ENCODE measurements at places on chromosomes 5 and 9.

- DNase-seq: no peak
These were observed 8.4 kb upstream of the SLC6A3 start for GRCh38 chr5:1453613-1454012.

DNA sequence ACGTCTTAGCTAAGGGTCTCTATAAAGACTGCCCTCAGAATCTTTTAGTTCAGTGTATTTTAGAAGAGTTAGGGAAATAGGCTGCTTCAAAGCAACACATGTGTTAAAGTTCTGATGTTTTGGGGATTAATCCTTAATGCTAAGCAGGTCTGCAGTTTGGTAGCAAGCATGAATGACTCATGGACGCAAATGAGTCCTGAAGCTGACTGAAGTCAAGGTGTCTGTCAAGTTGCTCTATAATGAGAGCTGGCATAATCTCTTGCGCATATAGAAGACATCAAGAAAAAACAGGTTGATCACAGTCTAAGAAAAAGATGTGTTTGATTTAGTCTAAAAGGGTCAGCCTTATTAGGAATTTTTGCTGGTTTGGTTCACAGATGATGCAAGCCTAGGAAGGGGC, 630.1 kb downstream of the CDH12 start:
- no peak for DNase-seq

DNA sequence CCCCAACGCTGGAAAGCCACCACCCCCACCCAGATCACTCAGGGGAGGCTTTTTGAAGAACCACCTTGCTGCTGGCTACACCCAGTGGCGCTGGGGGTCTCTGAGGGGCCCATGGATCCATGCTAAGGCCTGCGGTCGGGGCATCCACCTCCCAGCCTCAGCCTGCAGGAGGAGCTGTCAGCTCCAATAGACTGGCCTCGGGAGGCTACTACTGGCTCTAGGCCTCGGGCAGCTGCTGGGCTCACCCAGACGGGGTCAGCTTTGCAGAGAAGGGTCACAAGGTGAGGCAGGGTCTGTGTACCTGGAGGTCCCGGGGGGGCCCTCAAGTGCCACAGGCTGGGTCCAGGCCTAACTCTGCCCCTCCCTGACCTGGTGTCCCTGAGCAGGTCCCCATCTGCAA, 193.7 kb downstream of the OLFM1 start:
- no peak for DNase-seq

- DNase-seq: no peak
These were observed 13.6 kb upstream of the GABRP start for GRCh38 chr5:170769898-170770416.

DNA sequence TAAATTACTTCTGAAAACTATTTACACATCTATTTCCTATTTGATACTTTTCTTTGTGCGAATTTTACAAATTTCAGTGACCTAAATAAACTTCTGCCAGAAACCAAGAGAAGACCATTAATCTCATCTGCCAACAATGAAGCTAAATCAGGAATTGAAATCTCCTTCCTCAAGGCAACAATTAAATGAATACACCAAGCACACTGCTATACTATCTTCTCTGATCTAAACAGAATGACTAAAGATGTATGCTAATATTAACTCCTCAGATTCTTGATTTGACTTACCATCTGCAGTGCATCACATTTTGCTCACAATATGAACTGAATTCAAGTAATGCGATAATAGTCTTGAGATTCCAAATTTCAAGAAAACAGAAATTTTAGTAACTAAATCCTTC, 82.3 kb downstream of the CEP120 start:
- no peak for DNase-seq

DNA sequence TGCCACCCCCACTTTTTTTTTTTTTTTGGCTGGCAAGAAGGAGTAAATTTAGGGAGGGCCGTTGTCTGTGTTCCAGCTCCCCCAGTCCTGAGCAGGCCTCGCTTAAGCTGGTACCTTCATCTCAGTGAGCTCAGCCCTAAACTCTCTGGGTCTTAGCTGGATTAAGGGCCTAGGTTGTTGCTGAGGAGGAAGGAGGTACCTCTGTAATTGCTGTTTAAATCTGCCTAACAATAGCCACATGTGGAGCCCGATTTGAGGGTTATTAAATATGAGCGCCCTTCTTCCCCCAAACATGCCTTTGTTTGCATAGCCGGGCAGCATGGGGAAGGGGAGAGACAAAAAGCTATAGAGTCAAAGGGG, 179.0 kb upstream of the PITX1 start:
- no peak for DNase-seq

GRCh38 chr9:8364026-8364752, 564.6 kb upstream of the DMAC1 start:
- DNase-seq: no peak

GRCh38 chr5:149378241-149378820, 761 bp downstream of the IL17B start:
- DNase-seq: no peak

- no peak for DNase-seq
These were observed 55.7 kb upstream of the FAM120AOS start for GRCh38 chr9:93509084-93509483.

DNA sequence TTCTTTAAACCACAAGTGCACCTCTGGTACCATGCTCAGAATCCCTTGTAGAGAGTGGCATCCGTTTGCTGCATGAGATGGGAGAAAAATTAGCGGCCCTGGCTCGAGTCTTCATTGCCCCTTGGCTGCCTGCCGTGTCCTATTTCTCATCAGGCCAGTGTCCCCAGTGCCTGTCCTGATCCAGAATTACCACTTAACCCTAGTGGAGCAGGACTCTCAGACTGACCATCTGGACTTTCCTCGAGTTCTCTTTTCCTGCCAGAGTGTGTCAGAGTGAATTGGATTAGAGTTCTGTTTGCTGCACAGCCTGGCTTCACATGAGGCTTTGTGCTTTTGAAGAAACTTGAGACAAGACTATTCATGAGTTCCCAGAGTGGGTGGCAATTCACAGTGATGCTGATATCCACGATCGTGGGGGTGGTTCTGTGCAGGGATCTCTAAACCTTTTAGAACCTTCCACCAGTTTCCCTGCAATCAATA, 92.6 kb downstream of the C9orf152 start:
- DNase-seq: no peak

DNA sequence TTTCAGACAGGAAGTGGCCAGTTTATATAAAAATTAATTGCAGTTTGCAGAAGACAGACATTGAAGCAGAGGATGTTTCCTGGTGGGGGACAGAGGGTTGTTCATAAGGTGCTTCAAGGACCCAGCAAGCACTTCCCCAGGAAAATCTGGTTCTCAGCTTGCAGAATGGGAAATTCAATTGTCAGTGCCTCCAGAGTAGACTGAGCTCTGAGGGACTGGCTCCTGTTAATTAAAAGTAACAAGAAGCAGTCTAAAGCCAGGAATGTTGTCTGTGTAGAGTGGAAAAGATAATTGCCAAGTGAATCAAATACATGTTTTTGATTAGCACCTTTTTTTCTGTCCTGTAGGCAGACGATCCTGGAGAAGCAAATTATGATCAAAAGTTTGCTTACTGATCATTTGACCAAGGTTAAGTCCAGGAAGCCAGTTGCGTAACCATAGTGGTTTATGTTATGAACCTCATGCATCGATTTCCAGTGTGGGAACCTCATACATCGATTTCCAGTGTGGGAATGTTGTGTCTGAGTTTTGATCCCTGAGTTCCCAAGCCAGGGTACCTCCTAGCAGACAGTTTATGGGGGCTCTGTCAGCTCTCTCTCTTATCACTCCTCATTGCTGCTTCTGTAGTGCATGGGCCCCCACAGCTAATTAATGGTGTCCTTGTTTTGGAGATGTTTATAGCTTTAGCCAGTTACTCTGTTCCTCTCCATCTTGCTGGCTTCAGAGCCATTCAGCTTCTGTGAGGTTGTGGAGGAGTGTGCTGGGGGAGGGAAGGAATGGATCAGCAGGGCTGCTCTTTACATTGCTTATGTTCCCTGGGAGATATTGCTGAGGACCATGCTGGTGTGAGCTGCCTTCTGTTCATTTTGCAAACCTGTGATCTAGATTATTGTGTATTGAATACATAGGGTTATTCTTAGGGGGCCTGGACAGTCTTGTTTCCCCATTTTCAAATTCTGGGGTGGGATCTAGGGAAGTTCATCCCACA, 17.1 kb downstream of the MSANTD3 start:
- no peak for DNase-seq

GRCh38 chr5:171270136-171270535, 38.9 kb upstream of the TLX3 start:
- no peak for DNase-seq

- no peak for DNase-seq
These were observed 271.9 kb upstream of the ADAMTS16 start for GRCh38 chr5:4868140-4868735.

- no peak for DNase-seq
These were observed 41.8 kb downstream of the MUSK start for GRCh38 chr9:110710420-110710819.

- no peak for DNase-seq
These were observed 90.2 kb upstream of the PARP8 start for GRCh38 chr5:50576265-50576664.

DNA sequence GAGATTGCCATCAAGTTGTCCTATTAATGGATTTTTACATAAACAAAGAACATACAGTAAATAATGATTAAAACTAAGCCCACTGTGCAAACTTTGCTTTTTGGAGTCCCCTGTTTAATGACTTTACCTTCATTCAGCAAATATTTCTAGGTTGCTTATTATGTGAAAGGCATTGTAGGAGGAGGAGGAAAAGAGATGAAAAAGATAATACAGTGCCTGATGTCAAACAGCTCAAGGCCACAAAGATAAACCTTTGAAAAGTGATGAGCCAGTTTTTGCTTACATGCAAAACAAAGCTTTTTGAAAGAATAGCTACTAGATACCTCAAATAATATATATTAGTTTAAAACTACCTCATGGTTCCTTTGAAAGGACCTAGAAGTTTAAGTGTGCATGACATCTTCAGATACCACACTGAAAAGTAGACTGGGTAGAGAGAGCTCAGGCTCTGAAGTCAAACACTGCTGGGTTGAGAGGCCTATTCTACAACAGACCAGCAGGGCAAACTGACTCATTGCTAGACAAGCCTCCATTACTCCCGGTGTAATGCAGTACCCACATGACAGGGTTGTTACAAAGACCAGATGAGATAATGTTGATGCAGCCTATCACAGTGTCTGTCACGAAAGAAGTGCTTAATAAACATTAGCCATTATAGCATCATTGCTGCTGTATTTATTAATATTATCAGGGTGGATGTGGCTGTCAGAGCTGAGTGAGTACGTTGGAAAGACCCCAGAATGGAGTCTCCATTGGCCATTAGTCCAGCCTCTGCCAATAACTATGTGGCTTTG, 11.8 kb downstream of the DEPDC1B start:
- no peak for DNase-seq

DNA sequence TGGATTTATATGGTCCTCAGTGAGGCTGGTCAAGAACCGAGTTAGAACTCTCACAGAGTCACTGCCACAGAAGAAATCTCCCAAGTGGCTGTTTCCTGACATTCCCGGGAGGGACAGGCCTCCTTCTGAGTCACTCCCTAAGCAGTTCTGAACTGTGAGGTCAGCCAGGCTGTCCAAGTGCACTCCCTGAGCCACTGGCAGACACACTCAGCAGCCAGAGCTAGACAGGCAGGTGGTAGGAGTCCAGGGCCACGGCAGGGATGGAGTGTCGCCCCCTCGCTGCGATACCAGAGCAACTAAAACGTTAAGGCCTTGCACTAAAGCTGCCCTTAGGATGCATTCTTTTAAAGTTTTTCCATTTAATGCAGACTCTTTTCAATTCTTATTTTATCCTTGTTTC, 3.4 kb downstream of the IL4 start:
- DNase-seq: no peak

Data from activated CD8-positive, alpha-beta memory T cell treated with anti-CD3 and anti-CD28 coated beads for 1 hour (primary cell).